ENCODE measurements at places on chromosomes 13 and 19.

GRCh38 chr19:10205636-10206035 is 10.9 kb upstream of the DNMT1 start:
- no peak for DNase-seq

DNA sequence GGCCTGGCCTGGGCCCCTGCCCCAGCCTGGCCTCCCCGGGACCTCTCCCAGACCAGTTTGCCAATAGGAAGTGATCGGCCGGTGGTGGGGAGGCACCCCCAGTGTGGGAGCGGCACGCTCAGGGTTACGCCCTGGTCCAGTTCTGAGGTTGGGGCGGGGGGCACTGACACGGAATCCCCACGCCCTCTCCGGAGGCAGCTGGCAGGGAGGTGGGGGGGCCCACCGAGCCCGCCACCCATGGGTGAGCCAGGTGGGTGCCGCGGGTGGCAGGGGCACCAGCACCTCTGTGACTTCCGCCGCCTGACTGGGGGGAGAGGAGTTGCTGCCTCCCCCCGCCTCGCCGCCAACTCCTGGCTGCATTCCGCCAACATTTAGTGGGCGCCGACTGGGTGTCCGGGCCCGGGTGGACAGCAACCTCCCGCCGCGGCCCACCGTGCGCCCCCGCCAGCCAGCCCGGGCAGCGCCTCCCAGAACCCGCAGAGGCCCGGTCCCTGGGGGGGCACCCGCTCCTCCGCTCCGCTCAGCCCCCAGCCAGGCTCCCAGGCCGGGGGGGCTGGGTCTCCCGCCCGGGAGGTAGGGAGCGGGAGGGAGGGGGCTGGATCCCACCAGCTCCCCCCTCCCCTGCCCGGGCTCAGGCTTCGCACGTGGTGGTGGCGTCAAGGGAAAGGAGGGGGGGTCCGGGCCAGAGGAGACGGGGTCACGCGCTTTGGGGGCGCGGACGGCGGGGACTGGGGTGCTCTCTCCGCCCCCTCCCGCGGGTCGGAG is 2.0 kb downstream of the ZBTB7A start:
- peak; percentile 71 for DNase-seq

DNA sequence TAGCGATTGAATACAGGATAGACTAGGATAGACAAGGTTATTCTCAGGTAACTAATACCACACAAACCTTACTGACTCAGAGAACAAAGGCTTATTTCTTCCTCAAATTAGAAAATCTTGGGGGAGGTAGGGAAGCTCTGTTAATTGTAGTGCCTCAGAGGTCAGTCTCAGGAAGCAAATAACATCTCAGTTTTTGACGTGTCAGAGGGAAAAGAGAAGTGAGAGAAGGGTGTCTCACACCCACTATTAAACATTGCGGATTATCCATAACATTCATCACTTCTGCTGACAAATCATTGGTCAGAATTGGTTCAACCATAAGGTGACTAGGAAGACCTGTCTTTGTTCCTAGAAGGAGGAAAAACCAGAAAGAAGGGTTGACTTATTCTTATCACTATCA is 579.4 kb upstream of the MIR17HG start:
- DNase-seq: no peak

GRCh38 chr13:112569821-112570220 is 18.1 kb downstream of the TUBGCP3 start:
- no peak for DNase-seq

DNA sequence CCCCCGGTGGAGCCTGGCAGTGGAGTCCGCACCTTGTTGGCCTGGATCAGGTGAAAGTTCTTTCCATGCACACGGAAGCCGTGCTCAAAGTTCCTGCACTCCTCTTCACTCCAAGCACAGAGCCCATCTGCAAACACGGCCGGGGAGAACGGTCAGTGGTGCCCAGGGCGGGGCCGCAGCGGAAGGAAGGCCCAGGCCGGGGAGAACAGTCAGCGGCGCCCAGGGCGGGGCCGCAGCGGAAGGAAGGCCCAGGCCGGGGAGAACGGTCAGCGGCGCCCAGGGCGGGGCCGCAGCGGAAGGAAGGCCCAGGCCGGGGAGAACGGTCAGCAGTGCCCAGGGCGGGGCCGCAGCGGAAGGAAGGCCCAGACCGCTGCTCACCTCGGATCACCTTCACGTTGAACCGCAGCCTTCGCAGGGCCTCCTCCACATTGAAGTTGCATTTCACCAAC is 20.6 kb upstream of the PLPP2 start:
- no peak for DNase-seq

GRCh38 chr13:48731001-48731658 is 77.4 kb downstream of the CYSLTR2 start:
- no peak for DNase-seq

- DNase-seq: no peak
Measured at GRCh38 chr19:2260341-2260805, 4.2 kb upstream of the JSRP1 start.

- peak; percentile 70 for DNase-seq
Measured at GRCh38 chr13:40981361-40981760, 37.8 kb downstream of the ELF1 start.

- no peak for DNase-seq
Measured at GRCh38 chr13:23427881-23428528, 5.5 kb downstream of the SACS start.

GRCh38 chr13:36438594-36439483 is 6.5 kb downstream of the CCNA1 start:
- no peak for DNase-seq

DNA sequence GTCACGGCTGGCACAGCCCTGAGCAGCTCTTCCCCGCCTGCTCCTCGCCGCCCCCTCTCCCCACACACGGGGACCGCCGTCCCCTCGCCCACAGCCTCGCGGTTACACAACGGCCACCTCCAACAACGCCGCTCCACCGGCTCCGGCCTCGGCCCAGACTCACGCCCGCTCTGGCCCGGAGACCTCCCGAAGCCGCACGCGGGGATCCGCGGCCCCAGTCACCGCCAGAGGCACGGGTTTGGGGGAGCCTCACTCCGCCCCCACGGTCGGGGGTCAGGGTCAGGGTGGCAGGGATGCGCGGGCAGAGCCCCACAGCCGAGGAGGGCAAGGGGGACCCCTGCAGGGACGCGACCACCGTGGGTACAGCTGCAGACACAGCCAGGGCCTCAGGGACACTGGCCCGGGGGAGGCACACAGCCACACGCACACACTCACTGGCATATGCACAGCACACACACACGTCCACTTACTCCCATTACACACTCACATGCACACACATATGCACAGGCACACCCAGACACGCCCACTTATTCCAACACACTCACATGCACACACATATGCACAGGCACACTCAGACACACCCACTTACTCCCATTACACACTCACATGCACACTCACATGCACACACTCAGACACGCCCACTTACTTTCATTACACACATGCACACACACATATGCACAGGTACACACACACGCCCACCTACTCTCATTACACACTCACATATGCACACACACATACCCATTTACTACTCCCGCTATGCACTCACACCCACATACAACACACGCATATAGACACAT is 1.6 kb downstream of the TTYH1 start:
- DNase-seq: no peak

DNA sequence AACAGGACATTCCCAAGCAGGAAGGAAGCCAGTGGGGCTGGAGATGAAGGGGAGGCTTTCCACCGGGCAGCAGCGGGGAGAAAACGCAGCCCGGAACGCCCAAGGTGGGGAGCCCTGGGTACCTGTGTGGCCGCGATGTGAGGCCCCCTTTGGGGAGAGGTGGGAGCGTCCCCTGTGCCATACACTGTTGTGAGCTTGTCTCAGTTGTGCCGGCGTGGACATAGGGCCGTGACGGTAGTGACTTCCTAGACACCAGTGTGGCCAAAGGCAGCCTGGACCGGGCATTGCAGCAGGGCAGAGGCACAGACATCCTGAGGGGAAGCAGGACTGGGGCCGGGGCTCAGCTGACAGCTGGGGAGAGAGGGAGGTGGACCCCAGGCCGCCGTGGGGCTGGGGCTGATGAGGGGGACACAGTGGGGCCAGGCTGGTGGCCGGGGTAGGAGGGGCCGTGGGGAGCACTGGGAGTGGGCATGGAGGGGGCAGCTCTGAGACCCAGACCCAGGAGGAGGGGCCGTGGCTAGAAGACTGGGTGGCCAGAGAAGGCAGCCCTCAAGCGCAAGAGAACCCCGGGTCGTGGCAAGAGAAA is 38.5 kb upstream of the TFDP1 start:
- no peak for DNase-seq

DNA sequence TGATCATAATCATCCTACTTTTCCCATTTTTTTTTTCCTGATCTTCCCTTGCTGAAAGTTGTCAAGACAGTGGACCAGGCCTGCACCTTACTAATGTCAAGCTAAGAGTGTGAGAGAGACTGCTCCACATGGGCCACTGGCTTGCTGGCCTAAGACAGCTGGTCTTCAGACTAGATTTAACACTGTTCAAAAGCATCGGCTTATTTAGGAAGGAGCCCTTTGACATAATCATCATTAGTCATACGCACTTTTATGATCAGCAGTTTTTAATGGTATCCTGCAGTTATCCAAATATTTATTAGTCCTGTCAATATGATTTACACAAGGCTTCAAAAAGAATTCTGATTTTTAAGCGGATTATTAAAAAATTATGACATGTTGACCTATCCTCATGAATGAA is 270.6 kb downstream of the DNAJC15 start:
- DNase-seq: no peak

GRCh38 chr19:2922987-2923386 is 21.8 kb downstream of the ZNF77 start:
- no peak for DNase-seq

- DNase-seq: no peak
Measured at GRCh38 chr19:47099576-47100050, 14.0 kb downstream of the ZC3H4 start.

DNA sequence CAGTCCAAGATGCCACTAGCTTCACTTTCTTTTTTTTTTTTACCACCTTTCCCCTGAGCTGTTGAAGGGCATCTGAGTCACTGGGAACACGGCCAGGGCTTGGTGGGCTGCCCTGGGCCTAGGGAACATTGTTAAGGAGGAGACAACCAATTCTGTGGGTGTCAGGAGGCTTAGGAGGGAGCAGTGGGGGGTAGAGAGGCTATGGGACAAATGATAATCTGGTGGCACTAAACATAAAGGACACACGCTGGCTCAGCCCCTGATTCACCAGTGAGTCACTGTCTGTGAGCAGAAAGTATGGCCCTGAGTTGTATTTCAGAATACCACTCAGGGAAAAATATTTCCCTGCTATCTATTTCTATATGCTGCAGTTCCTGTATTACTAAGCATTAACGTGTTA is 207.8 kb downstream of the DCLK1 start:
- DNase-seq: no peak

DNA sequence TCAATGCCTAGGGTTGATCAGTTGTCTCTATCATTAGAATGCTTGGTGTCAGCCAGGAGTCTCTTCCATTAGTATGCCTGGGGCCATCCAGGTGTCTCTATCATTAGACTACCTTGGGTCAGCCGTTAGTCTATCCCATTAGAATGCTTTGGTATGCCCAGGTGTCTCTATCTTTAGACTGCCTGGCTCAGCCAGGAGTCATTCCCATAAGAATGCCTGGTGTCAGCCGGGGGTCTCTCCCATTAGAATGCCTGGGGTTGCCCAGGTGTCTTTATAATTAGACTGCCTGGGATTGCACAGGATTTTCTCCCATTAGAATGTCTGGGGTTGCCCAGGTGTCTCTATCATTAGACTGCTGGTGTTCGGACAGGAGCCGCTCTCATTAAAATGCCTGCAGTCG is 1442.9 kb downstream of the UQCRFS1 start:
- DNase-seq: no peak

- DNase-seq: peak; percentile 19
Measured at GRCh38 chr13:101624981-101625380, 172.5 kb downstream of the ITGBL1 start.

DNA sequence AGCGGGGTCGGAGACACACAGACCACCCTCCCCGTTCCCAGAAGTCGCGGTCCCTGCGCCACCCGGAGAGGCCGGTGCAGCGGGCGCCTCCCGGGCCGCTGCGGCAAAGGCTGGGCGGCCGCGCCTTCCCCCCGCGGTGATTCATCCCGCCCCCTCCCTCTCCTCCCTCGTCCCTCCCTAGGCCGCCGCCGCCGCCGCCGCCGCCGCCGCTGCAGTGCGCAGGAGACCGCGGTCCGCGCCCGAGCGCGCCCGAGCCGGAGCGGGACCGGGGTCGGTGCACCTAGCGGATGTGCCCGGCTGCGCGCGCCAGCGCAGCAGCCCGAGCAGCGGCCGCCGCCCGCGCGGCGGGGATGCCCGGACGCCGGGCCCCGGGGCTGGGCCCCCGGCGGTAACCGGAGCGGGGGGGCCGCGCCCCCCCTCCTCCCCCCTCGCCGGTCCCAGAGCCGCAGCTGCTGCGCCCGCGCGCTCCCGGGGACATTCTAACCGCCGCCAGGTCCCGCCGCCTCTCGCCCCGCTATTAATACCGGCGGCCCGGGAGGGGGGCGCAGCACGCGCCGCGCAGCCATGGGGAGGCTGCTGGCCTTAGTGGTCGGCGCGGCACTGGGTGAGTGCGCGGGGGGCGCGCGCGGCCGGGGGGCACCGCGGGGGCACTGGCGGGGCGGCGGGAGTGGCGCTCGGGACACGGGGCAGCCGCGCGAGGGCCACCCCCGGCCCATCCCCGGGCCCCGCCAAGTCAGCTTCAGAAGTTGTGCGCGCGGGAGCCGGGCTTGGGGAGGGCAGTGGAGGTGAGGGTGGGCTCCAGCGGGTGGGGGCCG is at the start of gene SCN1B:
Gene SCN1B, plus strand, starts transcription at position 214 of the 815 bp plus-strand sequence. Its CDS starts 351 bp downstream, at position 565.
- peak; percentile 69 for DNase-seq

DNA sequence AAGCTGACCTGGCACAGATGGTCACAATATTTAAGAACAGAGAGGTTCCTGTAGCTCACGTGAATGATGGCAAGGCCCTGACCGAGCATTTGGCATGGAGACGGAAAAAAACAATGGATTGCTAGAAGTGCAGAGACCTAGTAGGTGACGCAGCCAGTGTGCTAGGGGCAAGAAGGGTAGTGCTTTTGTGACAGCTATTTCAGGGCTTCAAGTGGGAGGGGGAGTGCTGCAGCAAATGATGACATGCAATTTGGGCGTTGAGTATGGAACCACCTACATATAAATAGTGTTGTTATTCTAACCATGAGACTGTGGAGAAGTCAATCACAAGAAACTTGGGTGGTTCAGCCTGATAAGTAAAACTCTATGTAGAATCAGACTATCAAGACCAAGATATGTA is 65.7 kb upstream of the IL17D start:
- no peak for DNase-seq

DNA sequence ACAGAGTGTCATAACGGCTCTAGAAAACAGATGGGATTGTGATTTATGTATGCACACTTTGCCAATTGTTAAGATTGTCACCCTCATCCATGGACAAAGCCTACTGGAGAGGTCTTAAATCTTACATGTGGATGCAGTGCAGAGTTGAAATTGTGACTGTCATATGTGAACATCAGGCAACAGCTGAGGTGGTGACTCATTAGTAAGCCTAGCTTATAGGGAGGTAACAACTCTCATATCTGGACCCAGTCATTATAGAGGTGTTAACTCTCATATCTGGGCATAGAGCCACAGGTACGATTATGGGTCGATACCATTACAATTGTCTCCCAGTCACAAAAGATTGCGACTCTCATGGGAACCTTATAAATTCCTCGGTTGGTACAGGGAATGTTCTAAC is 29.8 kb upstream of the ZNF254 start:
- no peak for DNase-seq

- no peak for DNase-seq
Measured at GRCh38 chr13:76386321-76386720, 499.9 kb downstream of the KCTD12 start.
